ENCODE measurements at places on chromosomes 7 and 10.

DNA sequence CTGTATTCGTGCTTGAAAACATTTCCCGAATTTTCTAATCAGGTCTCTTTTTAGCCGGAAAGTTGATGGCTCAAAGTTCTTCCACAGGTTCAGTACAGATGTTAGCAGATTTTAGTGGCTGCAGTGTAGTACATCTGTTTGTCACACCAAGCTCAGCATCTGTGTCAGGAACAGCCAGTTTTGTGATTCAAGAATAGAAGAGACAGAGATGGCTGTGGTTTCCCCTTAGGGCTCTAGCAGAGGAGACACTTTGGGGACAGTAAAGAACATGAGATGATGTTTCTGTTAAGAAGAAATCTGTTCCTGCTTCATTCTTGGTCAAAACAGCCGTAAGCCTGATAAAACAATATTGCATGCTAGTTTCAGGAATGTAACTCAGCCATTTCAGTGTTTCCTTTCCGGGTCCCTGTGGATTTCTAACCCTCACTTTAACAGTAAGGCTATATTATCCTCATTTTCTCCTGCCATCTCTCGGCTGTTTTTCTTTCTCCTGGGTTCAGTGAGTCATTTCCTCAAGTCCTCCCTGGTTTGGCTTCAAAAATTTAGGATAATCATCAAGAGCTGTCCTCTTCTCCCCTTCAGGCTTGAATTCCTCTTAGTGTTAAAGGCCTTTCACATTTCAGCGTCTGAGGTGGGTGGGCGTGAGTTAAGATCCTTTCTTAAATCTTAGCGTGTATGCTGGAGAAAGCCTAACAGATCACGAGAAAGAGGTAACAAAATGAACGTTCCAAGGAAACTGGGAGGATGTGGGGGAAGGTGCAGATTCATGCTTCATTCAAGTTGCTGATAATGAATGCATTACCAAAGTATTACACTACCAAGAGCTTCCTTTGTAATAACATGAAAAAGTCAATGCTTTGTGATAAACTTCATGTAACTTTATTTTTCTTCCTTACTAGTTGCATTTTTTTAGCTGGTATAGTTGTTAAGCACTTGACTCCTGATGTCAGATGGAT, 37.1 kb upstream of the BICC1 start:
- DNase-seq: no peak

GRCh38 chr7:2582006-2582735, 23.4 kb downstream of the IQCE start:
- DNase-seq: no peak

- DNase-seq: no peak
These were observed 786.6 kb downstream of the LRMDA start for GRCh38 chr10:76218035-76218434.

DNA sequence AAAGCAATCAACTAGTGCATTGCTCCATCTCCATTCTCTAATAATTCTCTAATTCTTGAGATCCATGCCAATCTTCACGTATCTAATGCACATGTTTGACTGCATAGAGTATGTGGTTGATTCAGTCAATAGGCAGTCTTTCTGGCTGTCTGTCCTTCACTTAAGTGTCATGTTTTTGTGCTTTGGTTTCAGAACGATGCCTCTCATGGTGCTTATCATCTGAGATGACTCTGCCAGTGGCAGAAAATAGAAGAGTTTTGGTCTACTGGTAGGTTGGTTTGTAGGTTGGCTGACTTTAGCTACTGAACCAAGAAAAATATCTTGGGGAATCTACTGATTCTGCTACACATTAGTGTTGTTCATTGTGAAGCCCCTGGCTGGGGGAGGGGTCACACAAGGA, 364.2 kb downstream of the SFMBT2 start:
- no peak for DNase-seq

- no peak for DNase-seq
These were observed 155.8 kb downstream of the CHN2 start for GRCh38 chr7:29350351-29350750.

- DNase-seq: no peak
These were observed 18.7 kb upstream of the CYREN start for GRCh38 chr7:135189221-135189662.

GRCh38 chr7:20146451-20146850, 70.7 kb downstream of the MACC1 start:
- no peak for DNase-seq

GRCh38 chr7:2932402-2933251, 88.5 kb upstream of the GNA12 start:
- DNase-seq: no peak

- DNase-seq: no peak
These were observed 520 bp upstream of the MICU1 start for GRCh38 chr10:72626444-72626754.

DNA sequence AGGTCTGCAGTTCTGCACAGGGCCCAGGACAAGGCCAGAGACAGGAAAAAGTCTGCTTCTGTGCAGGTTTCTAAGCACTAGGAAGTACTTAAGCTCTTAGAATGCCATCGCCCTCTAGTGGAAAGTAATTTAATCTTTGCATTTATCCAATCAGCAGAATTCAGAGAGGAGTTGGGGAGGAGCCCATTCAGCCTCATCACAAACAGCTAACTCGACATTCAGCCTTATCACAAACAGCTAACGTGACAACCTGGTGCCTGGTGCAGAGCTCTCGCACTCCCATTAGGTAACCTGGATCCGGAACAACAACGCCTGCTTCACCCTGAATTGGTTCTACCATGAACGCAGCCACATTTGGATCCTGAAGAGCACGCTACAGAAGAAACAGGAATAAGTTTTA, 15.2 kb downstream of the OAT start:
- peak; percentile 42 for DNase-seq

DNA sequence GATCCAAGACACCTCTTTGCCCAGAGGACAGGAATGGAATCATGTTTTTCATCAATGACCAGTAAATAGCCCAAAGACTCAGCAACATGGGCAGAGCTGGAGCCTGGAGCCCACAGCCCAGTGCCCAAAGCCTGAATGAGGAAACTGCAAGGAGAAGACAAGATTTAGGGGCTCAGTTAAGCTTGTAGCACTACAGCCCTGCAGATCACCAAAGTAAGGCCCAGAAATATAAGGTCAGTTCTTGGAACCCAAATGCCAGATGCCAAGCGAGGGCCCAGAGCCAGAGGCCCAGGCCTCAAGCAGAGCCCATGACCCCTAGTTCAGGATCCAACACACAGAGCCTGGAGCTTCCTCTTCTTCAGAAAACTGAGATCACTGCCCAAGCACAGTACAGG, 32.4 kb downstream of the MBL2 start:
- no peak for DNase-seq

DNA sequence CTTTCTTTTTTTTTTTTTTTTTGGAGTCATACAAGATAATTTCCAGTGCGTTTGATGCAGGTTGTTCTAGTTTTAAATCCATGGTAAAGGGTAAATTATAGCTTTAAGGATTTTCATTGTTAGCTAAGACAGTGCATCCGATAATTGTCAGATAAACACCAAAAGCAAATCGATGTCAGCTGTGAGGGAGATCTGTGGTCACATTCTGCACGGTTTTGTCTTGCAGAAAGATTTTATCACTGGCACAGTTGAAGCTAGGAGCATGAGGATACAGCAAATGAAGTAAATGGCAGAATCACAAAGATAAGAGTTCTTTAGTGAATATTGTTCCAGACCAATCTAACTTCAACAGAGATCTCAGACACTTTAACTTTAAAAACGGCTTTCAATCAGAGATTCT, 648.8 kb upstream of the COBL start:
- no peak for DNase-seq

DNA sequence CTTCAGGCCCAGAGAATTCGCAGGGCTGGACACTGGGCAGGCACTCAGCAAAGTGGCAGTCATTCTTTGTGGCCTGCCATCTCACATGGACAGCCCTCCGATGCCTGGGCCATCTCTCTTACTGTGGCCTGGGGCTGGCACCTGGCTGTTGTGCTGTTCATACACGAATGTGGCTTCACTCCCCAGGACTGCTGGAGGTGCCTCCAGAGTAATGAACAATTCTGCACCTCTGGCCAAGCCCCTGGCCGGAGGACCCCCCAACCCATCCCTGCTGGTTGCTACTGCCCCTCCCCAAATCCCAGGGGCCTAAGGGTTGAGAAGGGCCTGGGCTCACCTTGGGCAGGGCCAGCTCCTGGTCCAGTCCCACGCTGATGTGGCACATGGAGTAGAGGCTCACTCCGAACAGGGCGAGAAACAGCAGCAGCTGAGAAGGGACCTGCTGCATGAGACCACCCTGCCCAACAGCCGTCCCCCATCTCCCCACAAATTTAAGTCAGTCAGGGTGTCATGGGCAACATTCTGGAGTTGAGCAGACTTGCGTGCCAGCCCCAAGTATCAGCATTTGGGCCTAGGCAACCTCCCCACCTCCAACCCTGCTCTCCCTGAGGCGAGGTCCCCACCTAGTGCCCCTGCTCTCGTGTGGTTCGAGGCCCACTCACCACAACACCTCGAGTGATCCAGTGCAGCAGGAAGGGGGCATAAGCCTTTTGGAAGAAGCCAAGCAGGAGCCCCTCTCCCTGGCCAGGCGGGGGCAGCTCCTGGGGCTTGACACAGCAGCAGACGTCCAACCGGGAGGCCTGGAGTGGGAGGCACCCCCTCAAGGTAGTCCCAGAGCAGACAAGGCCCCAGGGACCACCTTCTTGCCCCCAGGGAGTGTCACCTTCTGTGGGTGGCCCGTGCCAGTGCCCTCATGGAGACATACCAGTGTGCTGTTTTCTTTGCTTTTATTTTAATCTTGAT, 9.4 kb downstream of the NPC1L1 start:
- no peak for DNase-seq

DNA sequence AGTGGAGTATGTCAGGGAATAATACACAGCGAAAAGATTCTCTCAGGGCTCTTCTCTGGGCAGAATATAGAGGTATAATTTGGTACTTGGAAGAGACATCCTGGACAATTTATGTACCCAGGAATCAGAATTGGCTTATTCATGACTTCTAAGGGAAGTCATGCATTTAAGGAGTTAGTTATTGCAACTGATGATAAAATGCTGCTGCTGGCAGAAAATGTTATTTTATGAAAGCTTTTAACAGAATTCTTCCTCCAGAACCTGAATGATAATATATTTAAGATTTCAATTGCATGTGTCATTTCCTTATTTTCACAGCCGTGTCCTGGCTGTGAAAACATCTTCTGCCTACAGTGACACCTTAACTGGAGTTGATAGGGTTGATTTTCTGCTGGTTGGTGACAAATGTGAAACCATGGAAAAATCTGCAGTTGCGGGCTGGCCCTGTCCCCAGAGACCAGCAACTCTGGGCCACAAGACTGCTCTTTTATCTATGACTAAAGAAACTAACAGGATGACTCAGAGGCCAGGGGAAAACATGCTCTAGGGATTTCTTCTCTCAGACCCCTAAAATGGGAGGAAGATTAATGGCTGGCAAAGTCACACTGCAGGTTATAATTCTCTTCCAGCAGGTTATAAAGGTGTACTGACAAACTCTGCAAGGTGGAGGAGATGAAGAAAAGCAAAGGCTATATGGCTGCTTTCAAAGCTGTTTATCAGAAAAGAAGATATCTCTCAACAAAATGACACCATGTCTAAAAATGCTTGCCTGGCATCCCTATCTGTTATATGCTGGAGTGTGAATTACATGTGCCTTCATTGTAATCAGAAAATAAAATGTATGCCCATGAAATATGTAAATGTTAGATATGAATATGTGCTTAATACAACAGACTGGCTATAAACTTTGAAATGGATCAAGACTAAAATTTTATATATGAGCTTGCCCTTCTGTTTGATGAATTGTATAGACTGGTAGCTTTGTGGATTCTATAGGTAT, 12.1 kb upstream of the TRUB1 start:
- DNase-seq: no peak

- no peak for DNase-seq
These were observed 151.5 kb downstream of the HPSE2 start for GRCh38 chr10:99084161-99084560.

- no peak for DNase-seq
These were observed 15.8 kb downstream of the VENTX start for GRCh38 chr10:133253361-133253955.

- no peak for DNase-seq
These were observed 9.2 kb downstream of the CREM start for GRCh38 chr10:35135861-35136260.

All from GM18507 (cell line).